Fibroblast of villous mesenchyme (primary cell): ENCODE measurements at places on chromosomes 2 and 18. TPM values are rescaled to one million over a fixed set of nuclear protein-coding genes. Genes with fewer than 3 reads are reported as not detected.

- DNase-seq, result peak; percentile 22
Observed at GRCh38 chr2:230684270-230685168, 28.1 kb upstream of the CAB39 start.

DNA sequence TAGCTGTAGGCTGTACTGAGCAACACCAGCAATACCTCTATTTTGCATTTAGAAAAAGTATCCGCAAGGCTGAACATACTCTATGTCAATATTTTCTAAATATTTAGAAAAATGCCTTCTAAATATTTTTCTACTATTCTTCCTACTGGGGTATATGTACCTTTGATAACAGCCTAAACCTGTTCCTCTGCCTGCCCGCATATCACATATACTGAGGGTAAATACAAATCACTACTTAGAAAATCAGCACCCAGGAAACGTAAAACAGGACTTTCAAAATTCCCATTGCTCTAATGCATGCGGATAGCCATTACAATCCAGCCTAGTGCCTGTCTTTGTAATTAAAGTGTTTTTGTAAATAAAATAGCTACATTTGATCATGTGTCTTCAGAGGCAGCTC, 56.1 kb downstream of the NCKAP5 start:
- DNase-seq, result no peak

DNA sequence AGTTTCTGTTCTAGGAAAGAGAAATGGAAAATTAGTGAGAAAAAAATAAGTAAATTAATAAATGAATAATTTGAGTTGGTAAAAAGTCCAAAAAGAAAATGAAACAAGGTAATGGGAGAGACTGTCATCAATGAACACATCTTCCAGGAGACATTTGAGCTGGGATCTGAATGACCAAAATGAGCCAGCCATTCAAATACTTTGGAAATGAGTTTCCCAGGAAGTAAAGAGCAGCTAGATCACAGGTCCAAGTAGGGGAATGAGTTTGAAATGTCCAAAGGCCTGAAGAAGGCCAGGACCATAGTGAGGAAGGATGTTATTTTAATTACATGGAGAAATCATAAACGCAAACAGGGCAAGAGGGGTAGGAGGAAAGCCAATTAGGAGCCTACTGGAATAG, 6.6 kb upstream of the DNAH7 start:
- no peak for DNase-seq

DNA sequence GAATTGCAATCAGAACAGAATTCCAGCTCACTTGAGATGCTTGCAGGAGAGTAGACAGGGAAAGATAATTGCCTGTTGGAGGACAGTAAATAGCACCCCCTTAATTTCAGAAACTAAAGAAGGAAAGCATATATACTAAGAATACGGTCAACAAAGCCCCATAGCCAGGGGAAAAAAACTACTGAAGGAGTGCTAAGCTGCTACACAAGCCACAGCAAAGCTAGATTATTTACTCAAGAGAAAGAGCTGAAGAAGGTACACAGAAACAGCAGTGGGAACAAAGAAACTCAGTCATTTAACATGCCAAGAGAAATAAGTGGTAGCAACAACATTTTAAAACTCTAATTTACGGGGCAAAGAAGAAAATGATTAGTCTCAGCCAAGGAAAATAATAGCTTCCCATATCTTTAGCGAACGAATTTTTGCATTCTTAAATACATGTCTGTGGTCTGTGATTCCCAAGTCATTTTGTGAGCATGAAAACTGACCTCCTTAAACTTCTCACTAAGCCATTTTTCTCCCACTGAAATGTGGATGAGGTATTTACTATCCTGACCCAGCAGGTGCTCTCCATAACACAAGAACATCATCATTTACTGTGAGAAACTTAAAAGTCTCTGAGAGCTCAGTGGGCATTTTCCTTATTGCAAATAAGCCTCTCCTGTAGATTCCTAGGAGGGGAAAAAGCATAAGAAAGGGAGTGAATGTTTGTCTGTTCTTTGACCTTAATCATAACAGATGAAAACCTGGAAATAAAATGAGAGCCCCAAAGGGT, 196.0 kb downstream of the PAX3 start:
- DNase-seq, result no peak

- no peak for DNase-seq
Observed at GRCh38 chr2:106983305-106983704, 97.3 kb upstream of the ST6GAL2 start.

The SEMA4C gene
- total RNA-seq, result 16.4 and 22.5 TPM in 2 replicates

The MAP3K19 gene
- not detected in 2 replicates for total RNA-seq
